ENCODE measurements at places on chromosomes 11 and 22.

DNA sequence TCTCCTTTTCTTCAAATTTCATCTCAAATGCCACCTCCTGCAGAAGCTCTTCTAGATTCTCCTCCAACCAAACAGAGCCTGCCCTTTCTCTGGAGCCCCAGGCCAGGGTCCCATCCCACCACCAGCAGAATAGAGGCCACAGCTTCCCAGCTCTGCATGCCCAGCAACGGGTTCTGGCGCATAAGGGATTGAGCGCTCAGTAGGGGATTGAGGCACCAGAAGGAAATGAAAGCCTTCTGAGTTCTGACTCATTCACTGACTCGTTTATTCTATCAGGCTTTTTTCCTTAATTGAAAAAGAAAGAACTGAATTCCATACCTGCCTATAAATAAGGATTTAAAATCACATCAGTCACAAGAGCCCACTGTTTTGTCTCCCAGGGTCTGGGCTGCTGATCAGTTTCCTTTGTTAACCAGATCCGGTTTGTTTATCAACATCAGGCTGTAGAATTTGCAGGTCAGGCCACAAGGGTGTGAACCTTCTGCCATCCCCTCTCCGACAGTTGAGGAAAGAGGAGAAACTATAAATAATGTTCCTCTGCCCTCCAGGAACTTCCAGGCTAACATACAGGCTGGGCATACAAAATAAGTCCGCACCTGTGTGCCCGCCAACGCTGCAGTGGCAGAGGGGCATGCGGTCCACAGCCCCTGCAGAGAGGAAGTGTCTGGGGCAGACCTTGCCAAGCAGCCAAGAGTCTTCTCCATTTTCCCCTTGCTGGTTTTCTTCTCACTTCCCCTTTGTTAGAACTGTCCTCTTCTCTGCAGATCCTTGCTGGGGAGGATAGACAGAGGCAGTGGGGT, 63.5 kb upstream of the PRDM11 start:
- no peak for DNase-seq

- no peak for DNase-seq
Measured at GRCh38 chr11:12642040-12642439, 32.2 kb upstream of the TEAD1 start.

GRCh38 chr11:15093432-15093831, 20.0 kb downstream of the CALCB start:
- DNase-seq = no peak

GRCh38 chr11:34358258-34358727, 483 bp upstream of the ABTB2 start:
- DNase-seq = no peak

GRCh38 chr11:11415901-11416300, 62.9 kb upstream of the CSNK2A3 start:
- DNase-seq = no peak

DNA sequence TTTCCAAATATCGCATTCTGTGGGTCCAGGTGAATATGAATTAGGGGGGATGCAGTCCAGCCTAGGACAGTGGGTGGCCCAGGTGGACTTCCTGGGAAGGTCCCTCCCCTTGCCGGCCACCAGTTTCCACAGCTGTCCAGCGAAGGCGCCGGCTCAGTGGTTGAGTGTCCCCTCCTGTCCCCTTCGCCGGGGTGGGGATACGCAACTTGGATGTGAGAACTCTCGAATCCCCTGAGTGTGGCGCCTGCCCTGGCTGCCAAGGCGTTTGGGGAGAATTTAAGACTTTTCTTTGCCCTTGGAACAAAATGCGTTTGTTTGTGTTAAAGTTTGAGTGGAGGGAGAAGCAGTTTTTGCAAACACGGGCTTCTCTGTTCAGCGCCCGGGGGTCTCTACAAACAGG, 123.7 kb downstream of the KCNQ1OT1 start:
- no peak for DNase-seq

DNA sequence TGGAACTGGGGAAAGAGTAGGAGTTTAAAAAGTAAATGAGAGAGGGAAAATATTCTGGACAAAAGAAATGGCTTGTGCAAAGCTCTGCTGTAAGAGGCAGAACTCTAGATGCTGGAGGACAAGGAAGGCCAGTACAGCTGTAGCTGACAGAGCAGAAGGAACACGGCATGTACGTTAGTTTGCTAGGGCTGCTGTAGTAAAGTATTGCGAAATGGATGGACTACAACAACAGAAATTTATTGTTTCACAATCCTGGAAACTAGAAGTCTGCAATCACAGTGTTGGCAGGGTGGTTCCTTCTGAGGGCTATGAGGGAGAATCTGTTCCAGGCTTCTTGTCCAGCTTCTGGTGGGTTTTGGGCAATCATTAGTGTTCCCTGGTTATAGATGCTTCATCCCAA, 454.4 kb downstream of the NTM start:
- DNase-seq = no peak

GRCh38 chr11:77783025-77783424, 37.5 kb downstream of the RSF1 start:
- no peak for DNase-seq

DNA sequence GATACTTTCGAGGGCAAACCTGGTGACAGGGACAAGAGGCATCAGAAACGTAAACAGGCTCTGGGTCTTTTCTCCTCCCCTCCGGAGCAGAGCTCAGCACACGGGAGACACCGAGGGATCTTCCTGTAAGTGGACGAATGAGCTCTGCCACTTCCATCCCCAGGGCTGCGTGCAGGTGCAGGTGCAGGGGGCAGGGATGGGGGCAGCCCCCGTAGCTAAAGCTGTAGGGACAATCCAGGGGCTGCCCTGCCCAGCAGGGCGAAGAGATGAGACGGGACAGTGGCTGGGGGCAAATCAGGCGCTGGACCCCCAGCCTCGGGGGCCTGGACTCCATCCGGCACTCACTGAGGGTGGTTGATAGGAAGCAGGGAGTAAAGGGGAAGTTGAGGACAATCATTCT, 505.4 kb downstream of the BRD1 start:
- no peak for DNase-seq

GRCh38 chr11:76251576-76251975, 45.3 kb upstream of the WNT11 start:
- DNase-seq = peak; percentile 23

Data from GM04503 (cell line).